A549 (cell line): ENCODE measurements at places on chromosomes 1 and 21. TPM values are rescaled to one million over a fixed set of nuclear protein-coding genes. Genes with fewer than 3 reads are reported as not detected.

The RIMS3 gene
- 1.3 to 1.6 TPM (median 1.5 TPM) in 3 replicates for polyA plus RNA-seq

The PROK1 gene
- polyA plus RNA-seq = not detected in 3 replicates

The SPRR2G gene
- not detected in 3 replicates for polyA plus RNA-seq

The C4BPA gene
- polyA plus RNA-seq = 0.92 to 1.4 TPM (median 1.0 TPM) in 3 replicates

- no peak for DNase-seq
These were observed 385.8 kb upstream of the DUSP10 start for GRCh38 chr1:222127526-222128152.

- DNase-seq = no peak
These were observed 109.4 kb downstream of the GIPC2 start for GRCh38 chr1:78155121-78155520.

GRCh38 chr21:34858559-34858958 lies 189.8 kb downstream of the CLIC6 start:
- DNase-seq = no peak

DNA sequence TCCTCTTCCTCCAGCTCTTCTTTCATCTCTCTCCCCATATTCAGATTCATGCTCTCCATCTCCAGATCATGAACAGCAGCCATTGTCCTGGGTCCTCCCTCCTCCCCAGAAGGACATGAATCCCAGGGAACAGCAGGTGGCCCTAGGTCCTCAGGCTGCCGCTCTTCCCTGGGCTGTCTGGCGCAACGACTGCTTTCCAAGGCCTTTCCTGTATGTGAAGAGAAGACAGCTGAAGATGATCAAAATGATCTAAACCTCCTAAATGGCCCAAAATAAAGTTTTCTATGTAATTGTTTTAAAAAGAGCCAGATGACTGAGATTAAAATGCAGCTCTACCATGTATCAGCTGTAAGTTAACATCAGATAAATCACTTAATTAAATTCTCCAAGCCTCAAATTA lies 22.5 kb downstream of the RHBDL2 start:
- DNase-seq = no peak

DNA sequence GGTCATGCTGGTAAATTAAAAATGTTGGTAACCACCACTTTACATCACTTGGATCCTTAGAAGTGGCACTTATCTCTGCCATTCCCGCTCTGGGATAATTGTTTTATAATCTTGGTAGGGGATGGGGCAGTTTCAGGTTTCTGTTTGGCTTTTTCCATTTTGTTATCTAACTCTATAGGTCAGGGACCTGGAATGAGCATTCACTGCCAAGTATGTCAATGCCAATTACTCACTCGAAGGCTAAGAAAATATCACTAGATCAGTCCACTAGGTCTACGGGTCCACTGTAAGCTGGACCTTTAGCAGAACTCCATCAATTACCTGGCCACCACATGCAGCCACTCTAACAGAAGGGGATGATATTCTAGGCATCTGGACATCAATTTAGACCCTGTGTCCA lies 4.5 kb upstream of the DIP2A start:
- DNase-seq = no peak
